ENCODE measurements at places on chromosomes 2 and 18.

DNA sequence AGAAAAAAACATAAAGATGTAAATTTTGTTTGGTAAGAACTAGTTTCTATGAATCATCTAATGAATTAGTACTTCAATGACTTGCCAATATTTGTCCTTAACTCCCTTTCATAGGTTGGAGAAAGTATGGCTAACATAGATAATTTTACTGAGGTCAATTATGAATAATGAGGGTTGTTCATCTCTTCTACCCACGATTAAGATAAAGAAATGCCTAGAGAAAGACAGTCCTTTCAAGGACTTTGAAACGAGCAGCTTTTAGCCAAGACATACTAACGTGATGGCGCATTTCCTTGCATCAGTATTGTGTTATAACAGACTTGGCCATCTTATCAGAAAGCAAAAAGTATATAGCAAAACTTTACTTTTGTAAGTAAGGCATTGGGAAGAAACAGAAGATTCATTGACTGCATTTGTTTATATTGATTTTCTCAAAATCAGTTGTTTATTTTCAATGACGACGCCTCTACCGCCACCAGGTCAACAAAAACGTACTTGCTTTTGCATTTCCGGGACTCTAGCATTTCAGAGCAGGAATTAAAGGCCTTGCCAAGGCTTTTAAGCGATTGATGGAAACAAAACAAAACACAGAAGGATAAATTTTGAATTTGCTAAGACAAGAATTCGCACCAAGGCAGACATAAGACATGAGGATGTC is 961 bp downstream of the RBM43 start:
- no peak for DNase-seq

DNA sequence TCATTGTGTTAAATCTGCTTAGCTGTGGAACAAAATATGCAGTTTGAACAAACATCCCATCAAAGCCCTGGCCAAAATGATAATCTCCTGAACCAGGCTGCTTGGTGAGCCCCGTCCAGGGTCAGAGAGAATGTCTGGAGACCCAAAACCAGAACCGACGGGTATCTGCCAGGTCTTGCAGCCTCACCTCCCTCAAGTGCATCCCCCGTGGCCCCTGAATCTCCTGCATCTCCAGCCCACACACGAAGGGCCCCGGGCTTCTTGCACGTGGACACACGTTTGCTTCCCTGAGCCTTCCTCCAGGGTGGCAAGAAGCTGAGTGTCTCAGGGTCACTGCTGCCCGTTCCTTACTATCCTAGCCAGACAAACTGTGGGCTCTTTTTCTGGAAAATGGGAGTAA is 50.5 kb upstream of the PXDN start:
- DNase-seq, result no peak

- DNase-seq, result no peak
Observed at GRCh38 chr2:67755156-67755882, 307.5 kb downstream of the C1D start.

- DNase-seq, result no peak
Observed at GRCh38 chr2:173217116-173217840, 137.4 kb upstream of the CDCA7 start.

DNA sequence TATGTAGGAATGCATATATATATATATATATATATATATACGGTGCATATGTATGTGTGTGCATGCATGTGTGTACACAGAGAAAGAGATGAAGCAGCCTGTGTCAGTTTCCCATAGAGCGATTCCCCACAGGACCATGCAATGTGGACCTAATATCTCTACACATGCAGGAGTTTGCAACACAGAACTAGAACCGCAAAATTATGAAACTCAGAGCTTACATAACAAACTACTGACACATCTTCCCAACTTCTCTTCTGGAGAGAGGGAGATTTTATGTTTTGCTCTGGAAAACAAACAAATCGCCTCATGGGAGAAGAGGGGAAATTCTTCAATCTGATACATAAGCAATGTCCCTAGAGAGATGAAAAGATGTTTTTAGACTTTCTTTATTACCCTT is 377.2 kb downstream of the LRATD1 start:
- no peak for DNase-seq

- no peak for DNase-seq
Observed at GRCh38 chr2:19119326-19120001, 239.0 kb downstream of the OSR1 start.

- DNase-seq, result peak; percentile 64
Observed at GRCh38 chr18:13500227-13500865, 226.0 kb downstream of the FAM210A start.

- no peak for DNase-seq
Observed at GRCh38 chr18:3485153-3486149, 35.5 kb downstream of the TGIF1 start.

GRCh38 chr2:119715409-119716283 is 36.6 kb downstream of the TMEM177 start:
- DNase-seq, result no peak

All from NCI-H1105 (cell line).